AG04450 (cell line): ENCODE measurements at places on chromosomes 6 and 20.

GRCh38 chr20:41306061-41306727 lies 11.3 kb downstream of the ZHX3 start:
- no peak for DNase-seq

- no peak for DNase-seq
Measured at GRCh38 chr20:57896017-57896416, 186.2 kb upstream of the PMEPA1 start.

GRCh38 chr6:41157323-41157722 lies 3.2 kb upstream of the TREML1 start:
- DNase-seq: no peak

DNA sequence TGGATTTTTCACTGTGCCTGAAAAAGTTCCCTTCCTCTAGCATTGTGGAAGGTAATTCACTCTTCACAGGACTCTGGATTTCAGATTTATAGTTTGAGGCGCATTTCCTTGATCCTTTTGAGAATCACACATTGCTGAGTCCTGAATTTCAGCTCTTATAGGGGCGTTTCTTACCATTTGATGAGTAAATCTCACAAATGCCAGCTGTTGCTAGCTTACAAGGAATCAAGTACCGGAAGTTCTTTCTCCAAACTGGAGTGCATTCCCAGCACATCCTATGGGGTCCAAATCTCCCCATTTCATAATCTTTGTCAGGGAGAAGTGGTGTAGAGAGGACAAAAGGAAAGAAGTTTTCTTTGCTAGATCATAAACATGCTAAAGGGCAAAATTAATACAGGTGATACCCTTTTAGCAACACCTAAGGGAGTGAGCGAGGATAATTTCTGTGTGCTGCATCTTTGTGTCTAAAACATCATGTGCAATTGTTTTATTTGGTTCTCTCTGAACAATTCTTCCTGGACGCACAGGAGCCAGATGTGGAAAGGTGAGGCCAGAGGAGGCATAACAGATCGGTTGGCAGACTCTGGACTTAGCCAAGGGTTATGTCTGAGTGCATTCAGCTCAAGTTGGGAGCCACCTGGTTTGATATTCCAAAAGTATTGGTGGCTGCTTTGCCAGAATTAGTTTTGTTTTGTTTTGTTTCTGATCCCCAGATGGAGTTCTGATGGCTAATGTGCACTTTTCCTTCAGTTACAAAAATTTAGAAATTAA lies 37.4 kb upstream of the EYA2 start:
- no peak for DNase-seq
